ENCODE measurements at places on chromosomes 5 and 9. TPM values are rescaled to one million over a fixed set of nuclear protein-coding genes. Genes with fewer than 3 reads are reported as not detected.

GRCh38 chr5:139745132-139745799 is 50.3 kb upstream of the PSD2 start:
- DNase-seq = no peak

DNA sequence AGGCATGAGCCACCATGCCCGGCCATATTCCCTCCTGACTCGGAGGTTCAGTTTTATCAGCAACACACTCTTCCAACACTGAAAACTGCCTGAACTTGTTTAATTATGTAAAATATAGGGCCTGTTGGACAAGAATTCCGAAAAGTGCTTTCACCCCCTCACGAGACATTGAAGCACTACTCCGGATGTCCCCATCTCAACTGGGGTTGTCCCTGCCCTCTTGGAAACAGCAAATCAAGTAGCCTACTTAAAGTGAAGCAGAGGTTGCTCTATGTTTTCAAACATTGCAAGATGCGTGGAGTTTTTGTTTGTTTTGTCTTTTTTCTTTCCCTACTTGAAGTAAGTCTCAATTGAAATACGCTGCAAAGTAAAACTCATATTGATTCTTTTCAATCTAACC is 7.6 kb downstream of the PTGER4 start:
- DNase-seq = no peak

- DNase-seq = peak; percentile 37
Measured at GRCh38 chr9:135992486-135993408, 31.6 kb upstream of the UBAC1 start.

- DNase-seq = no peak
Measured at GRCh38 chr9:37974506-37975173, 70.7 kb upstream of the SLC25A51 start.

- no peak for DNase-seq
Measured at GRCh38 chr5:66830636-66831035, 234.4 kb downstream of the MAST4 start.

DNA sequence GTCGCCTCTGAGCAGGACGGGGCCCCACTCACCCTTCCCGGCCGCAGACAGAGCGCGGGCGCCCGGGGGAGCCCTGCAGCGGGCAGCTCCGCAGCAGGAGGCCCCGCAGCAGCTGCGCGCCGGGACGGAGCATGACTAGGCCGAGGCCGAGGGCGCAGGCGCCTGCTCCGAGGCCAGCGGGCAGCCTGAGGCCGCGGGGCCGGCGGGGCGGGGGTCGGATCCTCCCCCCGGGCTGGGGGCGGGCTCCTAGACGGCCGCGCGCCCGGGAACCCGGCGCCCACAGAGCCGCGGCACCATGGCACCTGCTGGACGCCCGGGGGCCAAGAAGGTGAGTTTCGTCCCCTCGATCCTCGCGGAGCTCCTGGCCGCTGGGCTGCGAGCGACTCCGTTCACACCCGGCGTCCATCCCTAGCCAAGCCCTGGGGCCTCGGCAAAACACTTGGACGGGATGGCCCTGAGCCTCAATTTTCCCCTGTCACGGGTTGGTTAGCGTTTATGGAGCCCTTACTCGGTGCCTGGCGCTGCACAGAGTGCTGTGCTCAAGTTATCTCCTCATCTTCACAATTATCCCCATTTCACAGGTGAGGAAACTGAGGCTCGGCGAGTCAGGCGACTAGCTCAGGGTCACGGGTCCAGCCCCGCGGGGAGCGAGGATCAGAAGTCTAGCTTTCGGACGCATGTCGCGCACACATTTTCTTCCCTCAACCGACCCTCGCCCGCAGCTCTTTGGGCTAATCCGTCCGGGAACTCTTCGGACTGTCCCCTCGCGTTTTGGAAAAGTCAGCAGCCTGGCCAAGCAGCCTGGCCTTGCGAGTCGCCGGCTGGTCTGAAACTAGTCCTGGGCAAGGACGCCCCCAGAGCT is at the start of the genes BHMT2 and DMGDH:
TSS of gene BHMT2 (plus strand) at position 280 of the 862 bp plus-strand sequence. CDS start at position 296, 16 bp downstream.
TSS of gene DMGDH (minus strand) at position 187 of the 862 bp plus-strand sequence. CDS start at position 133, 54 bp downstream.
- no peak for DNase-seq

GRCh38 chr5:154055201-154055600 is 16.4 kb downstream of the MFAP3 start:
- no peak for DNase-seq

- DNase-seq = no peak
Measured at GRCh38 chr9:17031546-17031945, 103.3 kb upstream of the CNTLN start.

DNA sequence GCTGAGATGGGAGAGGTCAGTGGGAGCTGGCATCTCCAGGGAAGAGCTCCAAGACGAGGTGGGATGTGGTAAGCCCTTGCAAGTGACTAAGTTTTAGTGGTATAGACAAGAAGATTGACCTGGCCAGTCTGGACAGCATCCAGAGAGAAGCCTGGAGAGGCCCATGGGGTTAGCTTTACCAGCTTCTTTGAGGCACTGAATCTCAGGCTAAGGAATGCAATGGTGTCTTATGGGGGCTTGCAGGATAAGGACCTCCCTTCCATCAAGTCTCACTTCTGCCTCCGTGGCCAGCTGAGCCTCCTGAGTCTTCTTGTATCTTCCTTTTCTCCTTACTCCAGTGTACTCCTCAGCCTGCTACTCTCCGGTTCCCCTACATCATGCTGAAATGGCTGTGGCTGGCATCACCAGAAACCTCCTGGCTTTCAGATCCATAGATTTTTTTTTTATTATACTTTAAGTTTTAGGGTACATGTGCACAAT is 56.5 kb upstream of the JADE2 start:
- DNase-seq = no peak

The IRX2 gene
- total RNA-seq = not detected

The C9orf153 gene
- total RNA-seq = 0.44 TPM

The FYB1 gene
- total RNA-seq = 18.9 TPM

The POU5F2 gene
- 2.3 TPM for total RNA-seq

The KIF20A gene
- not detected for total RNA-seq

The CAMLG gene
- 45.5 TPM for total RNA-seq

The FST gene
- total RNA-seq = not detected

The OGN gene
- total RNA-seq = 1.6 TPM
